ENCODE measurements at places on chromosomes 2 and 18. TPM values are rescaled to one million over a fixed set of nuclear protein-coding genes. Genes with fewer than 3 reads are reported as not detected.
A peak's percentile ranks its signal among the peaks of the same experiment; 100 is the strongest.

DNA sequence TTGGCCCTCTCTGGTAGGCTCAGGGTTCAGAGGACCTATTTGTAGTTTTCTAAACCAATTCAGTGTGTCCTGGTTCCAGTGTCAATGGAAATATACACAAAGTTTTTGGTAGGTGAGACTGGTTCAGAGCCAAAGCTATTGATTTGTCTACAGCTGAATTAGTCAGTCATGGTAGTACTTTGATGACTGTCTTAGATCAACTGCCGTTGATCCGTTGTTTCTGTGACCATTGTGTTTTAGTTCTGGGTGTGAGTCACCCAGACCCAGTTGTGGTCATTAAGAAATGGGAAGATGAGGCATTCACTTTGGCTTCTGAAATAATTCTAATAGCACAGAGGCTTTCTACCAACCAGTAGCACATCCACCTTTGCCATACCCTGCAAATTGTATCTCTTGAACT, 16.0 kb upstream of the RPE start:
- no peak overlapping the region for H3K4me3 ChIP-seq
- DNase-seq, result no peak
- H3K27me3 ChIP-seq, result peaks cover 26% of the 10 kb centered on the region
- H3K4me1 ChIP-seq, result peaks cover 4% of the 10 kb centered on the region
- H3K36me3 ChIP-seq, result no peaks in the 10 kb centered on the region

The SLC4A3 gene
- total RNA-seq, result 0.14 TPM

GRCh38 chr2:73920577-73921545, 5.8 kb upstream of the DGUOK start:
- H3K27me3 ChIP-seq, result no peaks in the 10 kb centered on the region
- H3K36me3 ChIP-seq, result no peaks in the 10 kb centered on the region
- no peak overlapping the region for H3K27ac ChIP-seq
- no peak for DNase-seq

DNA sequence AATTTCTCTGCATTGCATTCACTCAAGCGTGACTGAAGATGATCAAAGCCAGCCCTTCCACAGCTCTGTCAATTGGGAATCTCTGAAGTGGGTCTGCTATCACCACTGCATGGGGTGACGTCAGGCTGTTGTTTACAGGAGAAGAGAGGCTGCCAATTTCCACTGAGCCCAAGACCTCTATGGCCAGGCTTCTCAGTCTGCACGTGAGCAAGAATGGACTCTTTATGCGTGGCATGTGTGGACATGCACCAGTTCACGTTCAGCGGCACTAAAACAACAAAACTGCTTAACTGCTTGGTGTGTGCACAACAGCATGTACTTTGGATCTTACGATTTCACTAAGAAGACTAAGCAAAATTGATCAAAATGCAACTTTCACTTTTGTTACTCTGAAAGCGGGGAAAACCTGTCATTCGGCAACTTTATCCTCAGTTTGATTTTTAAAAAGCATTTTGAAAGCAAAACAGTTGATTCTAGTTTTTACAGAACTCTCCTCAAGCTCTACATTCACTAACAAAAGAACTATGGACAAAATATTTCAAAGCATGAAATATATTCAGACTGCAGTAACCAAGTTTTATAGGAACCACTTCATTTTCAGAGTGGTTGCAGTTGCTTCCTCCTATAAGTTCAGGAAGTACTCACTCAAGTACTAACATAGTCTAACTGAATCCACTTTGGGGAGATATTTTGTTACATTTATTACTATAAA, 77.0 kb upstream of the SERTAD2 start:
- peak overlapping the region; percentile 94 for H3K27ac ChIP-seq
- peaks cover 75% of the 10 kb centered on the region for H3K4me1 ChIP-seq
- H3K4me3 ChIP-seq, result peak overlapping the region; percentile 76
- DNase-seq, result peak; percentile 31
- peaks cover 49% of the 10 kb centered on the region for H3K36me3 ChIP-seq

DNA sequence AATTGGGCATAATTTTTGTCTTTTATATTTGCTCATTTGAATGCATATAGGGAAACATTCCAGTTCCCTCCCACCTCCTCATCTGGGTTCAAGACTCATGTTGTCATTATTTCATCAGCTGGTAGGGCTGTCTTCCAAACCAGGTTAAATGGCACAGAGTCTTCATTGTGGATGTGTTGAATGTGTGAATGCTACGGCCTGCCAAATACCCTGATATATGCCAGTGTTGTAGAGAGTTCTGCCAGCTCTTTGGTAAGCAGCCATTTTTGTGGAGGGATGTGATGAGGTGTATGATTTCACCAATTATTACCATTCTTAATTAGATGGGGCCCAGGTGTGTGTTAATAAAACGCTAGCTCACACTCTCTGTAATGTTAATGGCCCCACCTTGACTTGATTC, 121.7 kb downstream of the LYPD6B start:
- H3K4me1 ChIP-seq, result peaks cover 13% of the 10 kb centered on the region
- peaks cover 30% of the 10 kb centered on the region for H3K27me3 ChIP-seq
- H3K27ac ChIP-seq, result no peak overlapping the region
- no peak overlapping the region for H3K4me3 ChIP-seq
- no peak for DNase-seq

Data from activated T-helper 2 cell treated with anti-CD3 and anti-CD28 coated beads, Interferon-gamma antibody, Interleukin-2, Interleukin-4, amounts not matched to agents 10 μg/mL and 5 μg/mL and 100 μg/mL, durations not matched to agents 14 hours and 24 hours and 36 hours (primary cell).